ENCODE measurements at places on chromosomes 6 and 20. TPM values are rescaled to one million over a fixed set of nuclear protein-coding genes. Genes with fewer than 3 reads are reported as not detected.
A peak's percentile ranks its signal among the peaks of the same experiment; 100 is the strongest.

DNA sequence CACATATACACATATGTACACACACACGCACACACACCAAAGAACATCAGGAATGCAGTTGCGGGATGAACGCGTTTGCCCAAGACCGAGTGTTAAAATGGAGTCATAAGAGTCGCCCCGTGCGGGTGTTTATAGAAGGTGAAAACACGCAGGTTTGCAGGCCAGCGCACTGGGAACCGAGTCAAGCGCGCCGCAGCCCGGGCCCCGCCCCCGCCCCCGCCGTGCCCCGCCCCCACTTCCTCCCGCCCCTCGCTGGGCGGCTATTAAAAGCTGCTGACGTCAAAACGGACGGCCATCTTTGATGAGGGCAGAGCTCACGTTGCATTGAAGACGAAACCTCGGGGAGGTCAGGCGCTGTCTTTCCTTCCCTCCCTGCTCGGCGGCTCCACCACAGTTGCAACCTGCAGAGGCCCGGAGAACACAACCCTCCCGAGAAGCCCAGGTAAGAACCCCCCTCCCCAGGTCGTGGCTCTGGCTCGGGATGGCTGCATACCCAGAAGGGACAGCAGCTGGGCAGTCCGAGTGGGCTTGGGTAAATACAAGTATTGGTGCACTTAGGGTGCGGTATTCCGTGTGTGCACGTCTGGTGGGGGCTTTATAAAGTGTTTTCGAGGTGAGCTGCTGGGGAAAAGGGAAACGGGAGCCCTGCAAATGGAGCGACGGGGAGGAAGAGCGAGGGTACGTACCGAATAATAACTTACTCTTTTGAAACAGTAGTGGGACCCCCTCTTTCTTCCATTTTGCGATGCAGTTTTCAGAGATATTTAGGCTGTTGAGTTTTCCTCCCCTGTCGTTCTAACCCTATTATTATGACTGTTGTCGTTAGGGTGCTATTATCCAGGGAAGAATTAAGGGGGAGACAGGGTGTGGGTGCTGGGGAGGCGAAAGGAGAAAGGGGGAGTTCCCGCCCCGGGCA, at the start of gene SNAP25:
Gene SNAP25, plus strand, starts transcription at position 295 of the 916 bp plus-strand sequence. CDS start 56,662 bp downstream, outside the sequence.
- DNase-seq = no peak

Gene EEF1A2
- 1.2 TPM for total RNA-seq

DNA sequence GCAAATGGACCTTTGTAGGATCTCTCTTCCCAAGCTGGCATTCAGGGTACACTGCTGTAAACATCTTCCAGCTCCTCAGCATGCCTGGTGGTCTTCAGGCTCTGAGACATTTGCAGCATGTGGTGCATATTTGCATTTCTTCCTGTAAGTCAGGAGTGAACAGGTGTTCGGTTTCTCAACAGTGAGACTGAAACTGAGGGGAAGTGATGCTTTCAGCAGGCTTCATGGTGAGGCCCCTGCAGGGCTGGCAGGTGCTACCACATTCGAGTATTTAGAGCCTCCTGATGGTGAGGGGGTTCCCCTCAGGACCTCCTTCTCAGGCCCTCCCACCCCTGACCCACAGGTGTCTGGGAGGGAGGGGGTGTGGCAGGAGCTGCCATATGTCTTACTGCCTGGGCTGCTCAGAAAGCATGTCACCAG, 15.1 kb downstream of the MYBL2 start:
- DNase-seq = no peak

DNA sequence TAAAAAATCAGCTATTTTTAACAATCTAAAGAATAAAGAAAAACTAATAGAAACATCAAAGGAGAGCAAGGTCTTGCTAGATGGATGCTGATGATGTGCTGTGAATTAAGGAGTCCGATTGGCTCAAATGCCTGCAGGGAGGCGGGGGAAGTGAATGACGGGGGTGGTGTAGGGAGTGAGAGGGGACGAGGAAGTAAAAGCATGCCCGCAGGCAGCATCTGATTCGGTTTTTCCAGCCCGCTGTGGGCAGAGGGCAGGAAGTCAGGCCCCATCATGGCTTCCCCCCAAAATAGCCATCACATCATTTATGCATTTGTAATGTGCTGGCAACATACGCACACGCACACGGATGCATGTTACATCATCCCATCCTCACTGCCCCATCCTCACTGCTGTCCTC, 10.3 kb downstream of the RSPO4 start:
- no peak for DNase-seq

Gene MYO6
- 19.9 TPM for total RNA-seq

Gene HSF2
- 9.8 TPM for total RNA-seq

DNA sequence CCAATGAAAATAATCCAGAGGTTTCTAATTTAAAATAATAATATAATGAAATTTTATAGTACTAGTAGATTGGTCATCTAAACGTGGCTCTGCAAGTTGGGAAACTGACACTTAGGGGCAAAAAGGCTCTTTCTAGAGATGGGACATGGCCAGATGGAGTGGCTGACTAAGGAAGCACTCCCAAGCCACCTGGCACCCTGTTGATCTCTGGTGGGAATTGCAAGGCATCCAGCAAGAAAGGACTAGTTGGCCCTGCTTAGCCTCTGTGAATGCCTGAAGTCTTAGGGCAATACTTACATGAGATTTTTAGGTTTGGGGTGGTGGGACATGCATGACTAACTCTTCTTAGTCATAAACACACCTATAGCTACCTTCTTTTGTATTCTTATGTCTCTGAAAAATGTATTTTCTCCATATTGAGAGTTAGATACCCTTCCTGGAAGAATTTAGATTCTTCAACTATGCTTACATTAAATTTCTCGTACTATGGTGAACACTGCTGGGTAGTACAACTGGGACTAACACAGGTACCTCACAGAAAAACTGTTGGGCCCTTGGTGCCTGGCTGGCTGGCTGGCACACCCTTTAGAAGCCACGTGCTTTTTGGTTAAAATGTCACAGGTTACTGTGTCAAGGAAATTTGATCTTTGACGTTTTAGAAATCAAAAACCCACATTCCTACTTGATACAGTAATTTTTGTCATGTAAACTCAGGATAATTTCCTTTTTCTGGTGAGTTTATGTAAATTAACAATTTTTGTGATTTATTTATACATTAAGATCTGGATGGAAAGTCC, 25.0 kb upstream of the SH3BGRL2 start:
- no peak for DNase-seq

DNA sequence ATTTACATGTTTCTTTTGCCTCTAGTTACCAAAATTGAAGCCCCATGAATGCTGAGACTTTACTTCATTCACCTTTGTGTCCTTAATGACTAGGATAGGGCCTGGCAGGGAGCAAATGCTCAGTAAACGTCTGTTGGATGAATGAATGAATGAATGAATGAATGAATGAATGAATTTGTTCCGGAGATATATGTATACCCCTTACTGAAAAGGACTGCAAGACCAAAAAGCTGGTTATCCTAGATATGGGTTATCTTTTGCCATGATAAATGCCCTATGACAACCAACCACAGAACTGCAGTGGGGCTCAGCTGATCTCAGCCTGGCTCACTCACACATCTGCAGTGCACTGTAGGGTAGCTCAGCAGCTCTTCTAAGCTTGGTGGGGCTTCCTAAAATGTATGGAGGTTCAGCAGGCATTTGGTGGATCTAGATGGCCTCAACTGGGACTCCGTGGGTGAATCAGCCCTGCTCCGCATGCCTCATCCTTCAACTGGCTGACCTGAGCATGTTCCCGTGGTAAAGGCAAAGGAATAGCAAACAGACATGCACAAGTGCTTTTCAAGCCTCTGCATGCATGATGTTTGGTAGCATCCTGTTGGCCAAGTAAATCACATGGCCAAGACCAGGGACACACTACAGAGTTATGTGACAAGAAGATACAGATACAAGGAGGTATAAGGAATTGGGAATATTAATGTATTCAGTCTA, 378.7 kb upstream of the SOX4 start:
- DNase-seq = no peak

Gene DCBLD1
- total RNA-seq = 9.9 TPM

Gene DEFB121
- not detected for total RNA-seq

Gene IL17A
- not detected for total RNA-seq

DNA sequence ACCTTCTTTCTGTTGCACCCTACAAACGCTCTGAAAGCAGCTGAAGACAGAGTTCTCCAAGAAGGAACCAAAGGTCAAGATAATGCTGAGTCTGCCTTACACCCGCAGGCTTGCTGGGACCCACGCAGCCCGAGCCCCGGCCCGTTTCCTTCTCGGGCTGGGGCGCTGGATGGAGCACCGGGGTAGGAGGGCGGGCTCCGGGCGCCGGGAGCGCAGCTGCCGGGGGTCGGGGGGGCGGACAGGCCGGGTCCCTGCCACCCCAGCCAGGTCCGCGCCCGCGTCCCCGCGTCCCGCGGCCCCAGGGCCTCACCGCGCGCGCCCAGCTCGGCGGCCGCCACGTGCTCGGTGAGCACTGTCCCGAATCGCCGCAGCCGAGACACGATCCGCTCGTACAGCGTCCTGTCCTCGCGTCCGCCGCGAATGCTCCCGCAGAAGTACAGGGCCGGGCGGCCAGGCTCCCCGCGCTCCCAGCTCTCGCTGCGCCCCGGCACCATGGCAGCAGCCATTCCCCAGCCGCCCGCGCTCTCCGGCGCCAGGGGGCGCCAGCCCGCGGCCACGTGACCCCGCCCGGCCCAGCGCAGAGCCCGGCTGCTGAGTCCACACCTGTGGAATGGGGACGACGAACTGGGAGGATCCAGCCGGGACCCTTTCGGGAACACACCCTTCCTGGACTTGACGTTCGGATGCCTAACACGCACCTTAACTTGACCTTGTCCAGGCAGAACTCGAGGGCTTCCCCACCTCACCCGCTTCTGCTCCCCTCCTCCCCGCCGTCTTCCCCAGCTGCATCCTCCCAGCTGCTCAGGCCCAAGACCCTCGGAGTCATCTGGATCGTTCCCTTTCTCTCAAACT, at the start of gene DNPH1:
Gene DNPH1, minus strand, starts transcription at position 531 of the 852 bp plus-strand sequence. Its CDS starts 25 bp downstream, at position 506.
- DNase-seq = peak; percentile 95

Gene ADAM33
- 30.7 TPM for total RNA-seq

DNA sequence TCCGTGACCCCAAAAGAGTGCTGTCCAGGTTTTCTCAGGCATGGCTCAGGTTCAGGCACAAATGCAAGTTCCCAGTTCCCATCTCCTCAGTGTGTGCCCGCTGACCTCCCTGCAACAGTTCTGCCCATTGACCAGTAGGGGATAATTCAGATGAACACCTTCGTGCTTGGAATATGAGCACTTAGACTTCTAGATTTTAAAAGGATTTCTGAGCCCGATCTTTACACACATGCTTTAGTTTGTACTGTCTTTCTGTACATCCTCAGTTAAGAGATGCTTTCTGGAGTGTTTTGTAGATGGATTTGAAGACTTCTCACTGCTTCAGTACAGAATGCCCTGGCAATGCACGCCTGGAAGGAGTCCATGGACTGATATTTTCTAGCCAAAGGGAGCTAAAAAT, 239.6 kb upstream of the PLCB4 start:
- no peak for DNase-seq
